ENCODE measurements at places on chromosomes 7 and 10.

DNA sequence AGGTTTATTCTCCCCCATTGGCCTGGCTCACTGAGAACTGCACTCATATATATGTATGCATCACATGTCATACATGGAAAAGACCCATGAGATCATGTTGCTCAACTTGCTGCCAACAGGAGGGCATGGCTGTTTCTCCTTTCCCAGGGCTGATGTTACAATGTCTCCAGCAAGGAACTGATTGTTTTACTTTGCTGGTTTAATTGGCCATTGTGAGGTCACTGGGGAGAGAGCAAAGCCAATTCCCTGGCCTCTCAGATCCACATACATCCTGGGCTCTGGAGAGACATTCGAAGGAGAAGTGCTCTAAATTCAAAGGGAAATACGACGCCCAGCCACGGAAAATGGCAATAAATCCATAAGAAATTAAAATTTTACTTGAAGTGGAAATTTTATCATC is 287.8 kb downstream of the WDR11 start:
- no peak for DNase-seq

DNA sequence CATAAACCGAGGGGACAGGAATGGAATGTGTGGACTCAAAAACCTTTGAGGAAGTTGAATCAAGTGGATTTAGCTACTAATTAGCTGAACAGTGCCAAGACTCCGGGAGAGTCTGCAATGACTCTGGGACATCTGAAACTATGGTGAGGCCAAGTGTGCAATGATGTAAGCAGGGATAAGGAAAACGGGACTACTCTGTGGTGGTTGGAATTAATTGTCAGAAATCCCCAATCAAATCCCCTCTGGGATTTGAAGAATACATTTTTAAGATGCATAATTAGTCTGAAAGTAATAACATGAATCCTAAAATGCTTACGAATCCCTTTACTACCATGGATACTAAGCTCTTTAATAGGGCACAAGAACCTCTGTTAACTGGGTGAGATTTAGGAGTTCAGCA is 602.8 kb downstream of the NRG3 start:
- DNase-seq: no peak

DNA sequence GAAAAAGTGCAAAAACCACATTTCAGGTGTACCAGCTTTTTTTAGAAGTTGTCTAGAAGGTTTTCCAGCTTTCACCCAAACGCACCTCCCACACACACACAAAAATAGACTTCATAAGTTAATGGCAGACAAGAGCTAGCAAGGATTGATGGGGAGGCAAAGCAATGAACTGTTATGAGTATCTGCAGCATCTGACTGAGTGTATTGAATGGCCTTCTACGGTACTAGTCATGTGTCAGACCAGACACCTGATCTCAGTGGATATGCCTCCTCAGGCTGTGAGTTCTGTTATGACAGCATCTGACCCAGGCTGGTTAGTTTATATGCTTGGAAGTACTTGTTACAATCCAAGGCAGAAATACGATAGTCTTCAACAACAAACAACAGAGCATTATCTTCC is 406.1 kb upstream of the AUTS2 start:
- no peak for DNase-seq

DNA sequence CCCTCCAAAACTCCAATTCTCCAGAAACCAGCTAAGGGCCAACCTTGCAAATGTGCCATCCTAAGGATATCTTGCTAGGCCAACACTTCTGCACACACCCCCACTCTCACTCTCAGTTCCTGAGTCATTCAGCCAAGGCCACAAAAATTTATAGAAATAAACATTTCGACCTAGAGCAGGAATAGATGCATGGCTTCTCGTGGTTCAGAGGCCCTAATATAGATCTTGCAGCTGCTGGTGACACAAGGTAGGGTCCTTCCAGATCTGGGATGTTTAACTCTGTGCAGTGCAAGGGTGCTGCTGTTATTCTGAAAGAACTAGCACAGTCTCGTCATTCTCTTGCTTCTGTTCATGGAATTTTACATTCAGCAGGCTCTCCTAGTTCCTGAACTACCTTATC is 369.3 kb downstream of the CALN1 start:
- DNase-seq: no peak

DNA sequence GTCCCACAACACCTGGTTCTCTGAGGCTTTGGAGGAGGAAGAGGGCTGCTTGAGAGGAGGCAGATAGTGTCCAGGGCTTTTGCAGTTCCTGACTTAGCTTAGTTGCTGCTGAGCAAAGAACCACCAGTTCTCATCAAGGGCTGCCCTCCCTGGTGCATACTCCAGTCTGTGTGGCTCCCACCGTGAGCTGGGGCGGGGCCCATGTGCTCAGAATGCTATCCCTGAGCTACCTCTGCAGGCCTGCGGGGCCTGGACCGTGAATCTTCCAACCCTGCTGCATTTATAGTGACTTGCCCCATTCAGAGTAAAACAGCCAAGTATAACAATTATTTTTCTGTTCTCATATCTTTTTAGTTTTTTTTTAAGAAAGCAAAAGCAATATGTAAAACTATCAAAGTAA is 49.2 kb downstream of the TACR2 start:
- no peak for DNase-seq

GRCh38 chr7:133560900-133561299 is 308.0 kb downstream of the EXOC4 start:
- peak; percentile 46 for DNase-seq

DNA sequence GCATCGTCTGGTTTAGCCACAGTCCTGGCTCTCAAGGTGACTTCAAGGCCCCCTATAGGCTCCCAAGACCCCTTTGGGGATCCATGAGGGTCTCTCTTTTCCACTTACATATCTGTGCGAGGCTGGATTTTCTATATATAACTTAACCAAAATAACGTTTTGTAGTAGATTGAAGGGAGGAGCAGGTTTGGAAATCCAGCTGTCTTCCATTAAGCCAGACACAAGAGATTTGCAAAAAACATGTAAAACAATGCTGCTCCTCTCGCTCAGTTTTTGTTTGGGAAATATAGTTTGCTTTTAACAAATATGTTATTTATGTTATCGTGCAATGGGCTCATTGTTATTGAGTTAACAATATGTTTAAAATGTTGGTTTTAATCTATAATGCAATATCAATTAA is 811.2 kb downstream of the TYW1 start:
- DNase-seq: no peak
